ENCODE measurements at places on chromosomes 6 and 20. TPM values are rescaled to one million over a fixed set of nuclear protein-coding genes. Genes with fewer than 3 reads are reported as not detected.

Gene MYT1
- not detected for total RNA-seq

- no peak overlapping the region for H3K27ac ChIP-seq
- DNase-seq: no peak
- H3K36me3 ChIP-seq: no peaks in the 10 kb centered on the region
Measured at GRCh38 chr20:17911927-17912326, 56.7 kb downstream of the SNX5 start.

Gene HDGFL1
- total RNA-seq: not detected

- no peak for DNase-seq
- H3K36me3 ChIP-seq: no peaks in the 10 kb centered on the region
- H3K4me1 ChIP-seq: peaks cover 5% of the 10 kb centered on the region
- no peak overlapping the region for H3K4me3 ChIP-seq
Measured at GRCh38 chr6:158655569-158656450, 6.0 kb downstream of the SYTL3 start.

- no peak overlapping the region for H3K27ac ChIP-seq
- H3K4me1 ChIP-seq: no peaks in the 10 kb centered on the region
- DNase-seq: no peak
- H3K36me3 ChIP-seq: peaks cover 35% of the 10 kb centered on the region
Measured at GRCh38 chr20:58675641-58676040, 17.0 kb upstream of the NPEPL1 start.

DNA sequence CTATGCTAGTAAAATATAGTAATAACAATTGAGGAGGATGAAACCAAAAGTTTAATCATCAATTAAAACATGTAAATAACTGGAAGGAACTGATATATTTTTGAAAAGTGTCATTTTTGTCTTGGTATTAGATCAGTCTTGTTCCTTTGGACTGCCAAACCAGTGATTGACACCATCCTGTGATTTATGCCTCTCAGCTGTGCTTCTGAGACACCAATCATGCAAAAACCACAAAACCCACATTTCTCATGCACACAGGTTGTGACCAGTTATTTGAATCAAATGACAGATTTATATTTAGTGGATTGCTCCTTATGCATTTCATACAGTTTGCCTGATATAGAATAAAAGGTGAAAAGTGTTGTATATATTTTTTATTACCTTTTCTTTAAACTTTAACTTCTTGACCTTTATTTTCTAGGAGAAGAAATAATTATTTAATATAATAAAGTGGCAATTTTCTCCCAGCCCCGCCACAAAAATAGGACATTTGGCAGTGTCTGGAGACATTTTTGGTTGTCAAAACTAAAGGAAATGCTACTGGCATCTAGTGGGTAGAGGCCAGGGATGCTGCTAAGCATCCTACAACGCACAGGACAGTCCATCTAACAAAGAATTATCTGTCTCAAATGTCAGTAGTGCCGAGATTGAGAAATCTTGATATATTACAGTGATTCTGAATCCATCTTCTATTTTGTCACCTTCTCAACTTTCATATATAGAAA, 383.6 kb downstream of the BCKDHB start:
- no peaks in the 10 kb centered on the region for H3K27me3 ChIP-seq
- no peak overlapping the region for H3K27ac ChIP-seq
- H3K4me1 ChIP-seq: no peaks in the 10 kb centered on the region
- no peak for DNase-seq
- H3K4me3 ChIP-seq: no peak overlapping the region
- H3K36me3 ChIP-seq: no peaks in the 10 kb centered on the region
